ENCODE measurements at places on chromosomes 12 and 14.

GRCh38 chr12:130832561-130833209 lies 6.4 kb downstream of the STX2 start:
- DNase-seq = peak; percentile 14

DNA sequence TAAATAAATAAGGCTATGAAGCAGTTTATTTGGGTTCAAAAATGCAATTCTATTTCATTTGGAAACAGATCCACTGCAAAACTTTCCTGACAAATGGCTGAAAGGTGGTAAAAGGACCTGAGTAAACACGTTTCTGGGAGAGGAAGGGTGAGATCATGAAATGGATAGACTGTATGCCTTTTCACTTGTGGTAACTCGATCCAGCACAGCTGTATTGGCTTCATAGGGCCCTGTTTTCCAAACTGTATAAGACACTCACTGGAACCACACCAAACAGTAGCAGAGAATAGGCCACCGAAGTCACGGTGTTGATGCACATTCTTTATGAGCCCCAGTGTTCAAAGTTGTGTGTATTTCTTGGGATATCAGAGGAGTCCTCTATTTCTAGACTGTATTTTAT lies 325.2 kb upstream of the DIO2 start:
- no peak for DNase-seq

GRCh38 chr12:24424889-24425600 lies 475.6 kb upstream of the SOX5 start:
- no peak for DNase-seq

GRCh38 chr14:75884198-75884611 lies 97.6 kb downstream of the TGFB3 start:
- DNase-seq = no peak

- peak; percentile 10 for DNase-seq
Measured at GRCh38 chr12:93851257-93851671, 174.1 kb downstream of the CRADD start.

DNA sequence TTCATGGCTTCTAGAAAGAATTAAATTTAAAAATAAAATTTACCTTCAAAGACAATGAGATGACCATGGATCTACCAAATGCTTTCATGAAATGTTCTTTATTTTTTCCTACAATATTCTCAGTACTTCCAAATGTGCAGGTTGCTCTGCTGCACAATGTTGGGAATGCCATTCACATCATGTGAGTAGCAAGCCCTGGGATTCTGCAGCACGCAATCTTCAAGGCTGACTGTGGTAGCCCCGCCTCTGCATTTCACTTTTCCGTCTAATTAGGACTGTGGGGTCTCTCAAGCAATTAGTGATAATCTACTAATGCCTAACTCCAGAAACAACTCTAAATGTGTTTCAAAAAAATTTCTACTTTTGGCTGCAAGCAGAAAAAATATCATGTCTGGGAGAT lies 13.7 kb upstream of the NTN4 start:
- DNase-seq = no peak

DNA sequence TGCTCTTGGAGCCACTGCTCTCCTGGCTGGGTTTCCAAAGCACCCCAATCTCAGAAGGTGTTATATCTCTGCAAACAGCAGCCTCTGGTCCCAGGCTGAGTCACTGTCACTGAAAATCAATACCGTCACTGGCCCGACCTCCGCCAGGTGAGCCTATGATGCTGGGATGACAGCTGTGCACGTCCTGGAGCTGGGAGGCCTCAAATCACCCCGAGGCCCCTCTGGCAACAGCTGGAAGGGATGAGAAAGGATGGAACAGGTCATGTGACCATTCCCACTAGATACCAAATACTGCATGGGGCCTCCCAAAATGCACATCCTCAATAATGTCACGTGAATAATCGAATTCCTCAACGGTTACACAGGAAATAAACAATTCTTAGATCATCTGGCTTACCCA lies 190.8 kb downstream of the TTC7B start:
- no peak for DNase-seq

DNA sequence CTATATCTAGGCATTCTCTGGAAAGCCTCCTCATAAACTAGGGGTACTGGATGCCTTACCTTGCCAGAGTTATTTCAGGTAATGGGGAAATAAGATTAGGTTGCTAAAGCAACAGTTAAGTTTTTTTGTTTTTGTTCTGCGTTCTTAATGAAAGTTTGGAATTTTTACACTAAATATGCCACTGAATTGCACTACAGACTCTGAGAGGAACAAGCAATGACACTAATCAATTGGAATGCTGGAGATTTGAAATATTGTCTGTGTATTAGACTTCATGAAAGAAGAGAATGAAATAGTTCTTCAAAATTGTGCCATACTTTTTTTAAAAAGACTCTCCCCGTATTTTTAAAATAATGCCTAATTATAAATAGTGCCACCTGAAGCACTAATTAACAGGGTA lies 287.8 kb downstream of the NAV3 start:
- no peak for DNase-seq

DNA sequence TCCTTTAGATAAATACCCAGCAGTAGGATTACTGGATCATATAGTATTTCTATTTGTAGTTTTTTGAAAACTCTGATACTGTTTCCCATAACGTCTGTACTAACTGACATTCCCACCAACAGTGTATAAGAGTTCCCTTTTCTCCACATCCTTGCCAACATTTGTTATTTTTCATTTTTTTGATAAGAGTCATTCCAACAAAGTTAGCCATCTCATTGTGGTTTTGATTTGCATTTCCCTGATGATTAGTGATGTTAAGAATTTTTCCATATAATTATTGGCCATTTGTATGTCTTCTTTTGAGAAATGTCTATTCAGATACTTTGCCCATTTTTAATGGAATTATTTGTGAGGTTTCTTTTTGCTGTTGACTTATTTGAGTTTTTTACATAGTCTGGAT lies 486.0 kb downstream of the FLRT2 start:
- DNase-seq = no peak

DNA sequence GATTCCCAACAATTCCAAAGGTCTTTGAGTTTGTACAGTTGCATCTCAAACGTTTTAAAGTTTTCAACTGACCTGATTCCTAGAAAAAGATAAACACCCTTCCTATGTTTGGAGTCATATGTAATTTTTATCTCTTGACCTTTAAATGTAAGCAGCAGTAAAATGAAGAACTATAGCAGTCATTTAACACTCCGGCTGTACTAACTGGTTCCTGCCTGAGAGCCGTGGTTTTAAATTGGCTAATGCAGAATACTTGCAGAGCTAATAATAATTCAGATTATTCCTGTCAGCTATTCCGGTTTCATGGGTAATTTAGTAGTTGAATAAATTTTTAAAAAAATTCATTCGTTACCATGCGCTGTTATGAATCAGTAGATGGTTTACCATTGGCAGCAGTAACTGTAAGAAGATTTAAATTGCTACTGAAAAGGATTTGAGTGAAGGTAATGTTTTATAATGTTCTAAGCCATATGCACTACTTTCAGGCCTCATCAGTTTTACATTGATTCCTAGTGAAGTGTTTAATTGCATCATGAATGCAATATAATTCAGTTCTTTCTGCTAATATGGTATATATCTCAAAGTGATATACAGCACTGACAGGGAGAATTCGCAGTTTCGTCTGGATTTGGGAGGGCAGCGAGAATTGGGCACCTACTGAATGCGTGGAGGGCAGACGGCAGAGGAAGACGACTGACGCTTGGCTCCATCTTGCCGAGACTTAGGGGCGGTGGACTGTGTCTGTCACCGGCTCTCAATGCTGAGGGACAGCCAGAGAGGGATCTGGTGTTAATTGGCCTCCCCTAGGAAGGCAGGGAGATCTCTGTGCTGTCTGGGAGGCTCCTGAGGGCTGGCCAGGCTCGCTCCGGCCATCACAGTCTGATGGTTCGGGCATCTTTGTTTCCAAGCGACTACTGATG lies 217.7 kb downstream of the PHETA1 start:
- no peak for DNase-seq

All from stimulated activated CD4-positive, alpha-beta T cell treated with anti-CD3 and anti-CD28 coated beads, Interleukin-2, amount 100 ng/mL, for 24 hours (primary cell).